Activated naive CD4-positive, alpha-beta T cell treated with anti-CD3 and anti-CD28 coated beads, Interleukin-2, amount 50 U/mL, for 72 hours (primary cell): ENCODE measurements at places on chromosomes 3 and 15.

DNA sequence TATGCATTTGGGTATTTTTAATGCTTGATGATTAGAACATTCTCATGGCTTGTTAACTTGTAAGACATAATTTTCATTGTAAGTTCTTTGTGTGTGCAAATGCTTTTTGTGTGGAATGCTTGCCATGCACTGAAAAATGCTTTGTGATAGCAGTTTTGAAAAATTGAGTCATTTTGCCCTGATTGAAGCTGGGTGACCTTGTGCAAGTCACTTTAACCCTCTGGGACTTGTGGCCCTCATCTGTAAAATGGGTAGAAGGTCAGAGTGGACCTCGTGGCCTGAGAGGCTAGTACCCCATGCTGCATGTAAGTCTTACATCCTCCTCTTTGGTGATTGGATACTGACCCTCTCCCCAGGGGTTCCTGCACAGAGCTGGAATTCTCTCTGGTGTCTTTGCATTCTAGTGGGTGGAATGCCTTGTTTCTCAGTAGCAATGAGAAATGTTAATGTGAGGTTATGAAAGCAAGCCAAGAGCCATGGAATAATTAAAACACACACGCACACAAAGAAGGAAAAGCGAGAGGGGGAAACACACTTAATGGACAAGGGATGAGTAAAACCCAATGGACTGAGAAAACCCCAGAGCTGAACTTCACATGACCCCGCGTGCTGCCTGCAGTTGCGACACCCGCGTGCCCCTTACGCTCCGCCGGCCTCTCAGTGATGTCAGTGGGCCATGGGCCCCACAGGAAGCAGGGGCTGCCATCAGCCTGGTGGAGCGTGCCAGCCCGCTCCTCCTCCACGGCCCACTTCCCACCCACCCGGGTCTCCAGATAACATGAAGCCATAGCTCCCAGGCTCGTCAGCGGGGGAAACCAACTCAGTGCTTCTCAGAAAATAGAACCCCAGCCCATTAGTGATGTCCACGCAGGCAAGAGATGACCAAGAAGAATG, 44.0 kb downstream of the SMAD3 start:
- no peak for DNase-seq

DNA sequence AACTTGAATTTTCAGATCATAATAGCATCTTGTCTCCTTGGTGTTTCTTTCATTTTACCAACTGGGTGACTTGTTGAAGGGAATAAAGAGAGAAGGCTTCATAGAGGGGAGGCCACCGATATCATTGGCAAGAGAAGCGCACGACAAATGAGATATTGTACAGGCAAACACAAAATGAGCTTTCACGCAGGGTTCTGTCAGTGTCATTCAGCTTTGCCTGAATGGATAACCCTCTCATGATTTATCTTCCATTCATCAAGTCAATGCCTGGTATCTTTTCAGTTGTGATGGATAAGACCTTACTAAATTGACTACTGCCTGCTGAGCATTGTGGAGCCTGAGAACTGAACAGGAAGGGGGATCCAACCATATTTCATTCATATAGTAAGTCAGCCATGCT, 188.6 kb upstream of the EPHA3 start:
- no peak for DNase-seq

DNA sequence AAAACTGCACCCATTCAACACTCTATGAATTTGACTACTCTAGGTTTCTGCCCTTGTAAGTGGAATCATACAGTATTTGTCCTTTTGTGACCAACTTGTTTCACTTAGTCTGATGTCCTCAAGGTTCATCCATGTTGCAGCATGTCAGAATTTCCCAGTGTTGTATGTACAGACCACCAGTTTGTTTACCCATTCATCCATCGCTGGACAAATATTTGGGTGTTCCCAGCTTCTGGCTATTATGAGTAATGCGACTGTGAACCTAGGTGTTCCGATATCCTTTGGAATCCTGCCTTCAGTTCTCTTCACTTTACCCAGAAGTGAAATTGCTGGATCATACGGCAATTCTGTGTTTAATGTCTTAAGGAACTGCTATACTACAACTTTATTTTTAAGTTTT, 12.6 kb downstream of the RPL32 start:
- DNase-seq = no peak

GRCh38 chr15:43776718-43777266, at the start of gene ELL3:
TSS of gene ELL3 (minus strand) at chr15:43776966. CDS start at chr15:43776901, 65 bp downstream.
- no peak for DNase-seq

DNA sequence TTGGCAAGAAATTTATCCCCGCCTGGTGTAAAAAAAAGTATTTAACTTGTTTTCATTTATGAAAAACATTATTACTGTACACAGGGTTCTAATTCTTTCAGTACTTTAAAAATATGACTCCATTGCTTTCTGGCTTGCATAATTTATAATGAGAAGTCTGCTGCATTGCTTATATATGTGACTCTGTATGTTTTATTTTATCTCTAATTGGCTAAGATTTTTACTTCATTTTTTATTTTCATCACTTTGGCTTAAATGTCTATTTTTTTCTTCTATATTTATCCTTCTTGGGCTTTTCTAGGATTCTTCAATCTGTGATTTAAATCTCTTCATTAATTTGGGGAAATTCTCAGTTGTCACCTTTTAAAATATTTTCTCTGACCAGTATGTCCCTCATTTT, 636.6 kb upstream of the NR2F2 start:
- DNase-seq = no peak

GRCh38 chr15:98025237-98025636, 64.7 kb downstream of the ARRDC4 start:
- no peak for DNase-seq

DNA sequence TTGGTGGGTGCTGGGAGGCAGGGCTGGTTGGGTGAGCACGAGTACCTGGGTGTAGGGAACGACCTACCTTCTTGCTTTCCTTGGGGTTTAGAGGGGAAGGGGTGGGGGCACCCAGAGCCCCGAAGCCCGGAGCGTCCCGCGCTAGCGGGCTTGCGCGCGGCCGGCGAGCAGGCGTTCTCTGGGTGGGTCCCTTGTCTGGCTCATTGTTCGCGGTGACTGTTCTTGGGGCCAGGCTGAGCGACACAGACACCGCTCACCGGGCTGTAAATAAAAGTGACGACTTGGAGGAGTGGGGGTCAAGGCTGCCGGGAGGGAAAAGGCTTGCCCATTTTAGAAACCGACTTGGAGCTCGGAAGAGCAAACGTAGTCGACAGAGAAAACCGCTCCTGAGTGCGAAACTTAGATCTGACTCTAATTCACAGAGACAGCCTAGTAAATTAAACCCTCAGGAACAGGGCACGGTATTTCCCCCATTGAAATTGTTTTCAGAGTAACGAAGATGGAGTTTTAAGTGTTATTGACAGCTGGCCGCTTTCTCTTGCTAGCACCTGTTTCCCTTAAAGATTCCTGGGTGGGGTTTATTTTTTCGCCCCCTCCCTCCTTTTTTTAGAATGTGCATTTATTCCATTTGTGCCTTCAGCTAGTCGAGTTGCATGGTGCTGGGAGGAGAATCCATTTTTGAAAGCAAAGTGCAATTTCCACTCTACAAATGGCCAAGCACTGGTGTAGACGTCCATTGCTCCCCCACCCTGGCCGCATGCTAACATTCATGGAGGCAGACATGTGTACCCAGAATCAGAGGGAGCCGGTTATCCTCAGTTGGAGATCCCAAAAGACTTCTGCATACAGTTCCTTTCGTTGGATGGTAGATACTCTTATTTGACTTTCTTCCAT, 532.1 kb upstream of the SEMA6D start:
- no peak for DNase-seq

GRCh38 chr3:128145279-128145678, 8.0 kb upstream of the EEFSEC start:
- DNase-seq = no peak

DNA sequence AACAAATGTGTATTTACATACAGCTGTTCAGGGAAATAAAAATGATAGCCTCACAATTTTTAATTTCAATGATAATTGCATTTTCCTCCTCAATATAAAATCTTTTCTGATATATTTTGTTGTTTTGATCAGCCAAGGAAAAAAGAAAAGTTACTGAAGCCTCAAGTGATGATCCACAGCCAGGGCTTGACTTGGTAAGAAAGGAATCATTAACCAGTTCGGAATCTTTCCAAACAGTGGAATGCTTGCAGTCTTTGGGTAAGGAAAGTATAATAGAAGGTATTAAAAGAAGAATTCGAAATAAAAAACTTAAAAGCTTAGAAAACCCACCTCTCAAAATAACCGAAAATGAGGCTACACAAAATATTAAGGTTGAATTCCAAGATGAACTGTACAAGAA, 1.0 kb downstream of the TOPAZ1 start:
- DNase-seq = no peak

GRCh38 chr3:101200461-101200860, 119.9 kb downstream of the IMPG2 start:
- DNase-seq = no peak

GRCh38 chr3:84961521-84962255, 2.9 kb downstream of the CADM2 start:
- no peak for DNase-seq

GRCh38 chr3:64232821-64233220, 7.6 kb upstream of the PRICKLE2 start:
- no peak for DNase-seq

GRCh38 chr15:70091726-70092463, 5.8 kb downstream of the TLE3 start:
- DNase-seq = no peak

- DNase-seq = no peak
These were observed 86.9 kb downstream of the CDIN1 start for GRCh38 chr15:36666228-36666905.

GRCh38 chr3:34844323-34844620, 795.1 kb upstream of the ARPP21 start:
- no peak for DNase-seq

DNA sequence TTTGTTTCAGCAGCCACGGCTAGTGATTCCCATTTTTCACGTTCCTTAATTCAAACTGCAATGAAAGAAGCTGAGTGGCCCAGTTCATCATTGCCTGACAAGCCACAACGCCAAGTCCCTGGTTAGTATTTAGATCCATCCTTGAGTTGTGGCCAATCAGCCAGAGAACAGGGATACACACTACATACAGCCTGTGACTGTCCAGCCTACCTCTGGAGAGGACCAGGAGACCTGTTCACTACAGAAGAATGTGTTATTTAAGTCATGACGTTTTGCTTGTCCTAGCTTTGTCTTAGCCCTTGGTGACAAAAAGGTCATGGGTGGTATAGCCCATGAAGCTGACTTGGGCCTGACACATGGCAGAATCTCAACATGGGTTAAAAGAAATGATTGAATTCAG, 2.7 kb upstream of the TPM1 start:
- no peak for DNase-seq

DNA sequence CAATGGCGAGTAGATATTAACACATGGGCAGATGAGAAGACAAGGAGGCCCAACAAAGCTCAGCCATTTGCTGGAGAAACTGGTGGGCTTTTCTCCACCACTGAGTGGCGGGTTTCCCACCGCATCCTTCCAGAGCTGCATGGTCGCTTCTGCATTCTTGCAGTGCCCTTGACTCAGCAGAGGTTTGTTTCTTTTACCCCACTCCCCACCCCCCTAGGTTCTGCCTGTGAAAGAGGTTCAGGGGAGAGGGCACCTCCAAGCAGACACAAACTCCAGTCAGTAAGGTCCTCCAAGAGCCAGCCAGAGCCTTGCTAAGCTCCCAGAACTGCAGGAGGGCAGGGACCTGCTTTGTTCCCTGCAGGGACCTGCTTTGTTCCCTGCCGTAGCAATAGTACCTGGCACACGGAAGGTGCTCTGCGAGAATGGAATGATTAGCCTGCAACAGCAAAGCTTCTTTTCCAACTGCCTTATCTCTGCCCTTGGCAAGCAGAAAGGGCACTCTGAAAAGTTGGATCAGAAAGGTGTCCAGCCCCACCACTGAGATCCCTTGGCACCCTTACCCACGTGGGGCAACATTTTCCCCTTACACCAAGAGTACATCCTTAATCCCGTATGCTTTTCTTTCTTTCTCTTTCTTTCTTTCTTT, 1.4 kb downstream of the PAQR5 start:
- no peak for DNase-seq

GRCh38 chr3:104951426-104951825, 415.3 kb upstream of the ALCAM start:
- DNase-seq = no peak

DNA sequence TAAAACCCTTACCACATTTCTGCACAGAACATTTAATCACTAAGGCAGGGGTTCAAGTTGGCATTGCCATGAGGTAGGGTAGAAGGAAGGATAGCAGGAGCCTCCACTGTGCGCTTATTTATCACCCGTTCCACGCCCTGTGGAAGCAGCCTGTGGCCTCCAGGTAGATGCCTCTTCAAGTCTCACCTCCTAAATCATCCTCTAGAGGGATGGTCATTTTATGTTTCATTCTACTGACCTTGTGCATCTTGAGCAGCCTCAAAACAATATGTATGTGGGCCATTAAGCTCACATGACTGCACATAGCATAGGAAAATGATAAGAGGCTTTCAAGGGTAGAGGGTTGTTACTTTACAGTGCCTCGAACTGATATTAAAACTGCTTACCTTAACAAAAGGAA, 546.2 kb downstream of the GRM7 start:
- no peak for DNase-seq

- DNase-seq = no peak
These were observed 74.0 kb upstream of the LINGO1 start for GRCh38 chr15:77706482-77707244.

DNA sequence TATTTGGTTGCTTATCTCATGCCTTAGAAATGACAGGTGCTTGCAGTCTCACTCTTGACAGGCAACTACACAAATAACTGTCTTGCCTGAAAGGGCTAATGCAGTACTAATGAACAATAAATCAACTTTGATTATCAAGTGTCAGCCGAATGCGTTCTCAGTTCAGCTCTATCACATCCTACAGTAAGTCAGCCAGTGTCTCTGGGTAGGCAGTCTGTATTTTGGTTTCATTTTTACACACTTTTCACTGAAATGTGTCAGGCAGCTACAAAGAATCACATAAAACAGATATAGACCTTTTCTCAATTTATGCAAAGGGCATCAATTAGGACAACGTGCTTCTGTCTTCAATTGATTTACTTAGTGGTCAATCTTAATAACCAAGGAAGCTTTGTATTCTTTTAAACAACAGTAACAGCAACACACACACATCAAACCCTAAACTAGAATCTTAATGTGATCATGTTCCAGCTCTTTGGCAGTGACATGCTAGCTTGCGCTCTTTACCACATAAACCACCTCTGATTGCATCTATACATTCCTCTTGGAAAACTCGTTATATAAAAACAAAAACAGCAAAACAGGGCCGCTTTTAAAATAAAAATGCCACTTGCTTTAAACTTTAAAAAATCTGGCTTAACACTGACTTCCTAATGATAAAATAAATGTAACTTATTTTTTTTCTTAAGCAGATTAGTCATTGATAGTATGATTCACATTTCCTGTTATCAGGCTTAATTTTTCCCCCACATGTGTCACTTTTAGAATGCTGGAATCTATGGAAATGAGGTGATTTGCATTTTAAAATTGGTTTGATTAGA, 520.4 kb downstream of the FOXP1 start:
- DNase-seq = no peak
